NCI-H345 (cell line): ENCODE measurements at places on chromosomes 1 and 21.
A peak's percentile ranks its signal among the peaks of the same experiment; 100 is the strongest.

DNA sequence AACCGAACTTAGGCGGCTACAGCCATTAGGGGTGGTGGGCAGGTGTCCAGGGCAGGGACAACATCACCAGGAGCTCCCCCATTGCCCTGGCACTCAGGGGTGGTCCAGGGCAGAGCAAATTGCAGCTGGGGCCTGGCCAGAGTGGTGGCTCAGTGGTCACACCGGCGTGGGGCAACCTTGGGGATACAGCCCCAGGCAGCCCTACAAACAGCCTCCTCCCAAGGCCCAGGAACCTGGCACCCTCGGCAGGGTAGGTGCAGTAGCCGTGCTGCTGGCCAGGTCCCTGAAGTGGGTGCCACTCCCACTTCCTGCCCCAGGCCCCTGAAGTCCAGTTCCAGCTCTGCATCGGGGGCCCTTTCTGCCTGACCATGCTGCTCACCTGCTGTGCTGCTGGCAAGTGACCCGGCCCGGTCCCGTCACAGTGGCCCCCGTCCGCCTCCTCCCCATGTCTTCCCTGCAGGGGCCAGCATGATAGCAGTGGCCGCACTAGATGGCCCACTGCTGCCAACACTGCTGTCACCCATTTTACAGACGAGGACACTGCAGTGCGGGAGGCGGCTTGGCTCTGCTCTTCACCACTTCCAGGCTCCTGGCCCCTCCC lies 712.8 kb downstream of the MATN1 start:
- no peak for DNase-seq

- no peak for DNase-seq
Measured at GRCh38 chr1:71345491-71345890, 264.7 kb upstream of the ZRANB2 start.

DNA sequence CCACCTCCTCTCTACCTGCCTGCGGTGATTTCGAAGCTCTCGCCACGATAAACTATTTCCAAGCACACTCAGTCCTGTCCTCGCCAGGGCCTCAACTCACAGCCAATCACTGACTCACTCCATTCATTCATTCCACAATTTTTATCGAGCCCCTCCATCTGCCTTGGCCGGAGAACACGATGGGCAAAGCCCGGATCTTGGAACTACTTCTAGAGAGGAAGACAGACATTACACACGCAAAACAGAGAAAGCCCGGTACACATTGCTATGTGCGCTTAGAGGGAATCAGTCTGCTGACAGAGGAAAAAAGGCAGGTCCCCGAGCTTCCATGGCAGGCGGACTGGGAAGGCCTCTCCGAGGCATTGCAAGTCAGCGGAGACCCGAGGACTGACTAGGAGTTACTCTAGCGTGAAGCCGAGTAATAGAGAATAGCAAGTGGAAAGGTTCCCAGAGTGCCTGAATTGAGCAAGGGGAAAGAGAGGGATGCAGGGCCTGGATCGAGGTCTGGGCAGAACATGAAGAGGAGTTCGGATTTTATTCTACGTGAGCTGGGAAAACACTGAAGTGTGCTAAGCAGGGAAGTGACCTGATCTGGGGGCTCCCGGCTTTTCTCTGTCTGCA lies 54.2 kb upstream of the DNAJC6 start:
- peak; percentile 53 for DNase-seq

GRCh38 chr1:111873460-111874030 lies 115.9 kb downstream of the KCND3 start:
- no peak for DNase-seq
